ENCODE measurements at places on chromosomes 6 and 20.

DNA sequence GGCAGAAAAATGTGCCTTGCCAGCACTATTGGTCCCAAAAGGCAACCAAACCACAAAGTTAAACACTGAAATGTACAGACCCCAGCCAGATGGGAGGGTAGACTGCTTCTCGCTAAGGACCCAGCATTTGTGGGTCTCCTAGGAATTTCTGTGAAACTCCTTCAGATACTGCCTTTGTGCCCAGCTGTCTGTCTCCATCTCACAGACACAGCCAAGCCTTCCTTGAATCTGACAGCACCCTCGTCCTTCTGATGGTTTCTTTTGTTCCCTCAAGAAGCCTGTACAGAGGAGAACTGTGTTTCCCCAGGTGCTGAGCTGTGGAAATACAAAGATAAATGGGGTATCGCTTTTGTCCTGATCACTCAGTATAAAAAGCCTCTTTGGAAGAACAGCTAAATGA lies 254.0 kb upstream of the TAB2 start:
- DNase-seq = no peak

- DNase-seq = no peak
Observed at GRCh38 chr20:60043435-60043834, 85.2 kb downstream of the CDH26 start.

DNA sequence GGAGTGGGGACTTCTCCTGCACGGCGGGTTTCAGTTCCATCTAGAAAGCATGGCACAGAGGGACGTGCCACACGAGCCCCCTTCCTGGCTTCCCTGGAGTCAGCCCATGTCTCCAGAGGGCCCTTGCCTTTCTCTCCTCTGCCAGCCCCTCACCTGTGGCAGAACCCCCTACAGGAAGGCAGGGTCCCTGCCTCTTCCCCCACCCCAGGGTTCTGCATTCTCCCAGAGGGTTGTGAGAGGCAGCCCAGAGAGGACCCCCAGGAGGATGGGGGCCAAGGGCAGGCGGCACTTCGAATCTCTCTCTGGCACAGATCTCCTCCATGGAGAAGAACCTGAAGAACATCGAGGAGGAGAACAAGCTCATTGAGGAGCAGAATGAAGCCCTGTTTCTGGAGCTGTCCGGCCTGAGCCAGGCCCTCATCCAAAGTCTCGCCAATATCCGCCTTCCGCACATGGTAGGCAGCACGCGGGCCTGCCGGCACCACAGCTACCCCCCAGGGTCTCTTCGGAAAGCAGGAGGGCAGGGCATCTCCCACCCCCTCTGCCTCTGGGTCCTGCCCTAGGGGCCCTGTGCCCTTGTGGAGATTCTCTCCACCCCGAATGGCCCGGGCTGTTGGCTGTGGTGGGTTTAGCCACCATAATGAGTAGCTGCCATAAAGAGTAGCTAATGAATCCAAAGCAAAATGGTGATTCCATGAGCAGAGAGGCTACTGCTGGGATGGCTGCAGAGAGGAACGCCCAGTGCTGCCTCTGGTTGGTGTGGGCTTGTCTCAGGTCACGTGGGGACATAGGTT lies 15.9 kb upstream of the PCMTD2 start:
- DNase-seq = no peak

GRCh38 chr6:38152620-38153019 lies 333.1 kb downstream of the ZFAND3 start:
- DNase-seq = no peak

- DNase-seq = no peak
Observed at GRCh38 chr6:91098006-91098405, 511.1 kb upstream of the MAP3K7 start.

- DNase-seq = peak; percentile 61
Observed at GRCh38 chr20:3751675-3752385, 15.7 kb downstream of the ADISSP start.

GRCh38 chr20:48698507-48699267 lies 129.1 kb downstream of the PREX1 start:
- DNase-seq = no peak

- no peak for DNase-seq
Observed at GRCh38 chr6:80566361-80566760, 459.9 kb downstream of the BCKDHB start.

DNA sequence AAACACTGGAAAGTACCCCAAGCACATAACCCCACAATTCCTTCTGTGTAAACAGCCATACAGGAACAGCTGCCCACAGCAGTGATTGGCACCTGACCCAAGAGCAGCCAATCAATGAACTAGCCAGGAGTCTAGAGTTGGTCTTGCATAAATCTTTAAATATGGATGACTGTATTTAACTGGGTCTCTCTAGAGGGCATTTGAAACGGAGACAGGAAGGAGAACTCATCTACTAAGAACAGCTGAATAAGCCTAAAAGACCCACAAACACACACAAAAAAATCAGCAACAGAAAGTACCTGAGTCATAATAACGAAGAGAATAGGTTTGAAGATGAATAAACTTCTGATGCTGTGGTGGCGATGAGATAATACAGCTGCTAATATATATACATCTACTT lies 49.0 kb upstream of the ASF1A start:
- DNase-seq = no peak

DNA sequence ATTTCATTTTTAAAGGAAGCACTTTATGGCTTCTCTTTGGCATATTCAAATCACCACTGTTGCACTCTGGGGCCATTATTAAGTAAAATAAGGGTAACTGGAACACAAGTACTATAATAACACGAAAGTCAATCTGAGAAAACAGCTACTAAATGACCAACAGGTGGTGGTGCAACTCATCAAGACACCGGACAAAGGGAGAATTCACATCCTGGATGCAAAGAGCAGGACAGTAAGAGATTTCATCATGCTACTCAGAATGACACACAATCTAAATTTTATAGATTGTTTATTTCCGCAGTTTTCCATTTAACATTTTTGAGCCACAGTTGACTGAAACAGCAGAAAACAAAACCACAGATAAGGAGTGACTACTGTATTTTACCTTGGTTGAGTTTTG lies 27.6 kb upstream of the LY86 start:
- DNase-seq = no peak

DNA sequence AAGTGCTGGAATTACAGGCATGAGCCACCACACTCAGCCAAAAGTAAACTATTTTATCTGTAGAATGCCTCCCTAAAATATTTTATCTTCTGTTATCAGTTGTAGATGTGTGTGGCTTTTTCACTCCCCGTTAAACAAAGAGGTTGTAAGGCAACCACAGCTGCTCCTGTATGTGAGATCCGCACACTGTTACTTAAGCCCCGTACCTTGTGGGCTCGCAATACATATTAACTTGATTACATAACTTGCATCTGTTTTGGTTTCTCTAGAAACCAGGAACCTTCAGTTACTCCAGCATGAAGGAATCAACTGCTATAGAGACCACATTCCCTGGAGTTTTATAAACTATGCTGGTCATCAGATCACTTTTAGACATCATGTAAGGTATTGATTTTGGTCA lies 420.1 kb upstream of the SLC35B3 start:
- DNase-seq = no peak

DNA sequence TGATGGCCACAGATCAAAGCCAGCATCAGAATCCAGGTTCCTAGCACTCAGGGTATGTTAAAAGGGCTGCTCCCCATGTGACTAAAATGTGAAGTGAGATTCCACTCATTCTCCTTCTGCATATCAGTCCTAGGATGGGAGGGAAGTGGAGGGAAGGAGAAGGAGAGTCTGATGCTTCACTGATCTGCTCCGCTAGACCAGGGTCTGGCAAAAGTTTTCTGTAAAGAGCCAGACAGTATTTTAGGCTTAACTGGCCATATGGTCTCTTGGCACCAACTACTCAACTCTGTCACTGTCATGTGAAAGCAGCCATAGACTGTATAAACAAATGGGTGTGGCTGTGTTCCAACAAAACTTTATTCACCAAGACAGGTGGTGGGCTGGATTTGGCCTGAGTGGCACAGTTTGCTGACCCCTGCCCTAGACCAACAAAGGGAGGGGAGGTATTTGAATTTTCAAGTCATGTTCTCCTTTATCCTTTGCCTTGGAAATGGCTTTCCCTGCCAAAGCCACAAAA lies 22.6 kb downstream of the GHRH start:
- no peak for DNase-seq

DNA sequence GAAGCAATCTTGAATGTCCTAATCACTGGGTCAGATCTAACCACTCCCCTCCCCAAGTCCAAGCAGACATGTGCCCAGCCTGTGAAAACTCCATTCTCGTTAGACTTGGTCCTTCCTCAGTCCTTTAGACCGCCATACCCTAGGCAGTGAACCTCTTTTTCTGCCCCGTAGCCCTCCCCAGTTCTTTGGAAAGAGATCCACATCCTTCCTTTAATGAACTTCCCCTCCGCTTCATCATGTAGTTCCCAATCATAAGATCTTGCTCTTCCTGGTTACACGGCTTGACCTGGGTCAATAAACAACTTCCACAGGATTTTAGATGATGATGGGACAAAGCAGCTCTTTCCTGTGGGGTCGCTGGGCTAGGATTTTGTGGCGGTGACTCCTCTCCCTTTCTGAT lies 9.6 kb downstream of the AHCY start:
- no peak for DNase-seq

DNA sequence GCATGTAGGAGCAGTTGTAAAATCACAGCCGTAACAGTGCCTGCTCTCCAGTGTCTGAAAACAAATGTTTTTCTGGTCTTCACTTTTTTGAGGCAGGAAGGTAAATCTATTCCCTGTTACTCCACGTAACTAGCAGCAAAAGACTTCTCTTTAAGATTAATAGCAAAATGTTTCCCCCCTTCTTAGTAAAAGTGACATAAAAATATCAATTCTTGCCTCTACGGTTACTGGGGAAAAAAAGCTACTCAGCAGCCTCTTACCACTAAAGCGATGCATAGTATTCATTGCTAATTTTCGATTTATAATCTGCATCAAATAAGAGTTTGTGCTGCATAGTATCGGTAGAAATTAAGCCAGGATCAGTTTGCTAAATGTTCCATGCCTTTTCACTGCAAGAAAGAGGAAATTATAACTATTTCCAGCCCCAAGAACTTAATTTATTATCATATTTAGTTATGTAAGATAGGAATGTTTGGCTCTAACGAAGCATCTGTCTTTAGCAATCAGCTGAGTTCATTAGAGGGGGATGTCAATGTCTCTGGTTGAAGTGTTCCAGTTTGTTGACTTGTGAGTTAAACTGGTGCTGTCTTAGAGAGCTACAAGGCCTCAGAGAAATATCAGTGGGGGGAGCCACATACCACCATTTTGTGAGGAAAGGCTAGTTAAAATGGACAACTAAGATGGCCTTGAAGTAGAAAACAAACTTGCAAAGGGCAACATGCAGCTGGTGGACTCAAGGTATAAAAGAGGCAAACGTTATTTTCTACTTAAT lies 617 bp upstream of the TSPYL1 start:
- no peak for DNase-seq

DNA sequence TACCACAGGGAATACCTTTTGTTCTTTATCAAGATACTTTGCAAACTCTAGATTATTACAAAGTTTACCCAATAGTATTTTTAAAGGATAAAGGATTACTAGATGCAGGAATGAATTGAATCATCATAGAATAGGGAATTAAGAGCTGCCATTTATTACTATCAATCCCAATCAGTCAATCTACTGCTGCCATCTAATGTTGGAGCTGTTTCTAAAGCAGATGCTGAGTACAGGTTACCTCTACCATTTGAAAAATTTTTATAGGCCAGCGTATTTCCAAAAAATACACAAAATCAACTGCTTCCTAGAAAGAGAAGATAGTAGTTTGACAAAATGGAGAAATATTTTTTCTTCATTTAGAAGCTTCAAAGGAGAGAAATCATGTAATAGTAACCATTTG lies 520.4 kb downstream of the ADGRB3 start:
- no peak for DNase-seq

DNA sequence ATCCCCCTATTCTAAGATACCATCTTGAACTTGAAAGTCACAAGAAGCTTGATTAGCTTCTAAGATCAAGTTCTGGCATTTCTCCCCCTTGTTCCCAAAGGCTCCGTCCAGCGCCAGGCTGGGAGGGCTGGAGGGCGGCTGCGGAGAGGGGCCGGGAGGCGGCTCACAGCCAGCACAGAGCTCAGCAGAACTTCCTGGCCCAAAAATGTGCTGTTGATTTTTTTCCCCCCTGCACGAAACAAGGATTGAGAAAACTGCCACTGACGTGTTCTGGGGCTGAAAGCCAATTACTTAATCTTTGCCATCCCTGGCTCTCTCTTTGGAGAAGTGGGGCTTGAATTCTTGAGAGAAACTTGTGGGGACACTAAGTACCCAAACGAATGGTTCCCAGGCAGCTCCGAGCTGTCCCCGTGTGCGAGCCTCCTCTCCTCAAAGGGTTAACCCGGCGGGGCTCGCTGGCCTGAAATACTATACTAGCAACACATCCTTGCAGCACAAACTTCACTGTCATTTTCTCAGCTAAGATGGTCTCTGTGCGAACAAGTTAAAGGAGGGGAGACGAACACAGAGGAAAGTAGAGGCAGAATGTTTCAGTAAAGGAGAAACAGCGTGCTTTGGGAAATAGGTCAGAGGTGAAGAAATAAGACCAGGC lies 452 bp downstream of the TRAF3IP2 start:
- peak; percentile 32 for DNase-seq

DNA sequence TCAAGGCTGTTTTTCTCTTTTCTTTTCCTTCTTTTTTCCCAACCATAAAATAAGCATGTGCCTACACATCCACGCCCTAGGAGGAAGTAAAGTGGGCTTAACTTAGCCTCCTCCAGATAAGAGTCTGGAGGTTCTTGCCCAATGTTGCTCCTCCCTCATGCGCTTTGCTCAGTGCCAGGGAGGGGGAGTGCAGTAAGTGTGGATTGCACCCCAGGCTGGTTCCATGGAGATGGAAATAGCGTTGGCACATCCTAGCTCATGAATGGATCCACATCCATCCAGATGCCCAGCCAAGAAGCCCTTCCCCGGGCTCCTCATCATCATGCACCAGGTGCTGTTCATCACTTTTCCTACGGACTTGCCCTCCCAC lies 58.2 kb downstream of the NEDD9 start:
- no peak for DNase-seq

DNA sequence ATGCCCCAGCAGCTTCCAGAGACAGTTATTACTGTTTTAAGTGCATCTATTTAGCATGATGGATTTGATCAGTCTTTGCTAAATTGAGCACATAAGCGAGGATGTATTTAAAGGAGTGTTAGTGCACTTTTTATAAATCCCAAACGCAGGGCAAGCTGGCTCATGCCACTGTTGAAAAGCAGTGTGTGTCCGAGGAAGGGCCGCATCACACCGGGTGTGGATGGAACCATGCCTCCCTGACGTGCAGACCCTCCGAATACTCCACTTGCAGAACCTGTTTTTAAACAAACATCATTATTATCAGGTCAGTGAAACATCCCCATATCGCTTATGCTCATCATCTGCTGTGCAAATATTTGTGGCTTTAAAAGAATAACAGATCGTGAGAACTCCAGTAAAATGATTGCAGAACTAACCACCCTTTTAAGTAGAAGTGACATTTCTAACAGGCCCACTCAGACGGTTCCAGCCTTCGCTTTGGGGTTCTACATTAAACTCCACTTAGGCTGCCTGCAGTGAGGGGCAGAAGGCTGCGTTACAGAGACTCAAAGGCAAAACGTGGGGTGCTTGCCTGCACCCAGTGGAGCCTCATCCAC lies 190.1 kb downstream of the CDH4 start:
- DNase-seq = no peak

Data from stimulated activated CD4-positive, alpha-beta T cell treated with anti-CD3 and anti-CD28 coated beads, Interleukin-2, amount 100 ng/mL, for 24 hours (primary cell).